ENCODE measurements at places on chromosomes 5 and 9.

DNA sequence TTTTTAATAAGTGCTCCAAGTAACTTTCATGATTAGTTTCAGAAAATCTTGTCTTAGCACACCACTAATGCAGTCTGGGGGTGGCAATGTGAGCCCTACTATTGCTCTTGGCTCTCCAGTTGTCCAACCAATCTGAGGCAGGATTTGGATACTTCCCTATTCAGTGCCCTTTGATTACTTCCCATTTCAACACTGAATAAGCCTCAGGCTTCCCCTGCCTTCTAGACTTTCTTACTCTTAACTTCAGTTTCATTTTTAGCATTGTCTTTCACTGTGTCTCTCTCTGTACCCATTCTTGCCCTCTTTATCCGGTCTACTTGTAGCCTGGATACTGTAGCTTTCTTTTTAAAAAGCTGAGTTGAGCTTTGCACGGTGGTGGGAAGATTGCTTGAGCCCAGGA lies 186.1 kb downstream of the C9orf152 start:
- DNase-seq, result no peak

DNA sequence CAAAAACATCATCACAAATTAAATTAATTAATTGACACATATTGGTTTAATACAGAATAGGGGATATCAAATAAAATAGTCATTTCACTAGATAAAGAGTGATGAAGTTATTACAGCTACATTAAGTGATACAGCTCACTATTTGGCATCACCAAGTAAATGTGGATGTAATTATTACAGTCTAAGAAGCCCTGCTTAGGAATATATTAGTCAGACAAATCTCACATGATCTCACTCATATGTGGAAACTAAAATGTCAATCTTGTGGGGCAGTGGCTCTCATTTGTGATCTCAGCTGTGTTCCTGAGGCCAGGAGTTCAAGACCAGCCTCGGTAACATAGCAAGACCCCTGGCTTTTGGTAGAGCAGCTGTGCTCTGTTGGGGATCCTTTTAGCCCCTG lies 233.4 kb upstream of the RGMB start:
- no peak for DNase-seq

- DNase-seq, result no peak
Observed at GRCh38 chr9:17165764-17166163, 30.9 kb downstream of the CNTLN start.

DNA sequence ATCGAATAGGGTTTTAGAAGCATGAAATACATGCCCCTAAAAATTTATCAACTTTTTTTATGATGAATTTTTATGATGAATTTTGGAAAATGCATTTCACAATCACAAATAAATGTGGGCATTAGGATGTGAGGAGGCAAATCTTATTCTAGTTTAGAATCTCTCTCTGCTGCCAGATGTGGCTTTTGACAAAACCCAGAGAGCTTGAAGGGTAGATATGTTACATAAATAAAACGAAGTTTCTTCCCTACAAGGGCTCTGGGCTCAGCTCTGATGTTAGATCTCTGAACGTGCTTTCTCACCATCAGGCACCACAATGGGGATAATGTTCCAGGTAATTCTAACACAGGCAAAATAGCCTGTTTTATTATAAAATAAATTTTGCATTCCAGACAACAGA lies 102.3 kb upstream of the ADAMTSL1 start:
- no peak for DNase-seq

GRCh38 chr5:128572930-128573319 lies 34.9 kb upstream of the FBN2 start:
- DNase-seq, result no peak

- DNase-seq, result no peak
Observed at GRCh38 chr9:10059044-10059443, 553.8 kb downstream of the PTPRD start.

DNA sequence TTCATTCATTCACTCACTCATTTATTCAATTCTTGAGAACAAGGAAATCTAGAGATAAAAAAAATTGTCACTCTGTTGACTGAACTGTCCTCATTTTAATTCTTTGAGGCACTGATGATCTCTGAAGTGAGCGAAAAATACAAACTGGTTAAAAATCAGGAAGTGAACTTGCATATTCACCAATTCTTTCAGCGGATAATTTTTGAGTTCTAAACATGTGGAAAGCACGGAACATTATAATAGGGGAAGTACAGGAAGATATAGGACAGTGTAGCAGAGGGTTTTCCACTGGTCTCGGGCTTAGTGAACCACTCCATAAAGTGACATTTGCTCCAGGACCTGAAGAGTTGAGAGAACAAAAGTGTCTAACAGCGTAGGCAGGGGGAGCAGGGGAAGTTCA lies 169.5 kb downstream of the TLR4 start:
- no peak for DNase-seq

DNA sequence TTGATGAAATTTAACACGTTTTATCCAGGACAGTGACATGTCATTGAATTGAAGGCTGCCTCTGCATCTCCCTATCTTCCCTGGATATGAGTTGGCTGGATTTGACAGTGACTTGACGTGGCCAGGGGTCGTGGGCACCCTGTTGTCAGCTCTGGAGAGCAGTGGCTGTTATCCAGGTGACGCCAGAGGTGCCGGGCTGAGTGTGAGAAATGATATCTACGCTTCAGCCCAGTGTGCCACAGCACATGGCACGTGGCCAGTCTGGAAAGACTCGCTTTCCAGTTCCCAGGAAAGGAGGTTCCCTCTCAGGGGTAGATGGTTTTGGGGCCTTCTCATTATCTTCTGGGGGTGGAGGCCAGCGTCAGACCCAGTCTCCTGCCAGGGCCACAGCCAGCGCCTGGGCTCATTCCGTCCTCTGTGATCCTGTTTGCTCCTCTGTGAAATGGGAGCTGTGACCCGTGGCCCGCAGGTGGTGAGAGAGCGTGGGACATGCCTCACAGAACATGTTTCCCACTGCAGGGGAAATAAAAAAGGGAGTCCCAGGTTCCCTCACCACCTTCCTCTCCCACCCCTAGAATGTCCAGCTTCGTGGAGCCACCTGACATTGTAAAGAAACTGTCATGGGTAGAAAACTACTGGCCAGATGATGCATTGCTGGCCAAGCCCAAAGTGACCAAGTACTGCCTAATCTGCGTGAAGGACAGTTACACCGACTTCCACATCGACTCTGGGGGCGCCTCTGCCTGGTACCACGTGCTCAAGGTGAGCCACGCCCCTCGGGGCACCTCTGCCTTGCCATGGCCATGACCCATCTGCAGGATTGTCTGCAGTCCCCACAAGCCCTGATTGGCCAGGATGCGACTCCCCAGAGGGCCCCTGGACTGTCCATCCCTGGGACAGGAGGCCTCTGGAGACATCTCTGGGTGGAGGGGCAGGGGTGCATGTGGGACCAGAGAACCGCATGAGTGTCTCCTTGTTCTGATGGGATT lies 76.5 kb downstream of the PHF2 start:
- DNase-seq, result no peak

All from stimulated activated CD8-positive, alpha-beta memory T cell treated with anti-CD3 and anti-CD28 coated beads, Interleukin-4, amount 100 ng/mL, for 1 hour (primary cell).